ENCODE measurements at places on chromosomes 5 and 9.

GRCh38 chr5:122947372-122947771 is 89.2 kb downstream of the PPIC start:
- DNase-seq: no peak

GRCh38 chr5:543755-544674 is 19.8 kb upstream of the SLC9A3 start:
- no peak for DNase-seq

GRCh38 chr9:92422611-92423338 is 1.5 kb downstream of the OMD start:
- DNase-seq: no peak

DNA sequence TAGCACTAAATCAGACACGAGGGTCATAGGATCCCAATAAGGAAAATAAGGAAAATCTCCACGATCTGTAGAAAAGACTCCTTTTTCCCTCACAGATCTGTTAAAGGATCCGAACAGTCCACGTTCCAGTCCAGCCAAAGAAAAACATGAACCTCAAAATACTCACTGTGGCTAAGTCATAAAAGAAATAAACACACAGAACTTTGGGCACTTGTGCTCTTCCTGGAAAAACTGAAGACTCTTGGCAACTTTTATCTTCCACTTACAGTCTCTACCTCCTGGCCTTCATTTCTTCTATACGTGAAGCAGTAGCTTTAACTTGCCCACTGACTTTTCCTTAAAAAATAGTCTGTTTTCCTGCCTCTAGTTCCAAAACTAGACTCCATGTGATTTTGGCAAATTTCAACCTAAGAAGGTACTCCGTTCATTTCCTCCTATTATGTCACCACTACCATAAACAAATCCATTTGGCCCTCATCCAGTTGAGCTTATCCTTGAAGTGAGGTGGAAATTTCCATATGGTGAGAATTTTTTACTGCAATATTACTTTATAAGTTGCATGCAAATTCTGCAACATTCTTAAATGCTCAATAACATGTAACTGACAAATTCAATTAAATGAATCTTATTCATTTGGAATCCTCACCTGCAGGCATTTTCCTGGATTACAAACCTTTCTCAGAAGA is 5.3 kb upstream of the LHFPL2 start:
- no peak for DNase-seq

DNA sequence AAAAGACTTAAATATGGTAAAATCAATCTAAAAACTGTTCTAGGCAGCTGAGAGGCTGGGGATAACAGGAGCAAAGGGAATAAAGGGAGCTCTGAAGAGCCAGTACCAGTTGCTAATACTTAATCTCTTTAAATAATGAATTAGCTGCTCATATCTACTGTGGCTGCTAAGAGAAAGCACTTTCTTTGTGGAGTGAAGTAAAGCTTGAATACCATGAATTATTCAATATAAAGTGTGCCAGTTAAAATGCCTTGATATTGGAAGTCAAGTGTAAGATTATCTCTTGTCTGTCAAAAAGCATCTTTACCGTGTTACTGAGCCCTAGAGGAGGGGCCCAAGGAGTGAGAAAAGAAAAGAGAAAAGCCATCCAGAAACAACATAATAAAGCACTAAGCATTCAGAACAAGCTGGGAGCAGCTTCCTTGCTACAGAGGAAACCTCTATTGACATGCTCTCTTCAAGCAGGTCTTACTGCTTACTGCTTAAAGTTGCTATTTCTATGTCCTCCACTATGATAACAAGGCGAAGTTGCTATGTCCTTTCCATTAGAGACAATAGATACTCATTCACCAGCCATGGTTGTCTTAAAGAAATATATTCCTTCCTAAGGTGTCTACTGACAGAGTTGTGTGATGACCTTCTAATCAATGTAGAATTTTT is 297.4 kb downstream of the CETN3 start:
- DNase-seq: no peak

DNA sequence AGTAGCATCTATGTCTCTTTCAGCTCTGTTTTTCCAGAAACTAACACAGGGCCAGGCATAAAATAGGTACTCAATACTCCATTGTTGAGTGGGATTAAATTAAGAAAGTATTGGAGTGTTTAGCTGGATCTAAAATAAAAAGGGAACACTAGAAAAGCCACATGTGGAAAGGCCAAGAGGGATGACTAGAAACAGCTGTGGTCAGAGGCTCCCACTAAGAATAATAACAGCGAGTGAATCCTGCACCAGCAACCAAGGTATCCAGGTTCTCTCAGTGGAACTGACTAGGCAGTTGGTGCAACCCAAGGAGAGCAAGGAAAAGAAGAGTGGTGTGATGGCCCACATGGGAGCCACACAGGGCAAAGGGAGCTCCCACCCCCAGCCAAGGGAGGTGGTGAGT is 31.5 kb upstream of the RGMB start:
- DNase-seq: no peak

DNA sequence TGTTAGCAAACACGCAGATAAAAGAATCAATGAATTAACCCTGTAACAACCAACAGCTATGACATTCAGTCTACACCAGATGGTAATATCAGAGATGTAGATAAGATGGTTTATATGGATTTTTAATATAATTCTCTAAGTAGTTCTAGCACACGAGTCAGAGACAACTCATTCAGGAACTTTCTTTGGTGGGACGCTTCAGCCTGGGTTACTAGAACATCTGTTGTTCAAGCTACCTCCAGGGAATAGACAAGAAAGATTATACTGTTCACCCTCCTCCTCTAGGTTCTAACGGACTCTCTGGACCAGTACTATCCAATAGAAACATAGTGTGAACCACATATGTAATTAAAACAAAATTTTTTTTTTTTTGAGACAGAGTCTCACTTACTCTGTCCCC is 73.8 kb downstream of the RAPGEF1 start:
- no peak for DNase-seq

DNA sequence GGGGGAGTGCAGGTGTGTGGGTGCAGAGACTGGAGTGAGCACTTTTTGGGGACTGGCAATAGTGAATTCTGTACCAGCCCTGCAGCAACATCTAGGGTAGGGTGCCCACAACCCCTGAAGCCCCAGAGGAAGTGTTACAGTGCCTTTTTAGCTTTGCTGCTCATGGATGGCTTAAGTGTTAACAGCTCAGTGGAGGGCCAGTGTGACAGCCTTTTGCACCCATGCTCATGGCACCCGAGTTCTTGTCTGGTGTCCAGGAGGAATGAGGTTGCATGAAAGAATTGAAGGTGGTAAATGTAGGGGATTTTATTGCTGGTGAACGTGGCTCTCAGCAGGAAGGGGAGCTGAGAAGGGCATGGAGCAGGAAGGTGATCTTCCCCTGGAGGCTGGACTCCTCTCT is 107.3 kb downstream of the MRPL36 start:
- no peak for DNase-seq

DNA sequence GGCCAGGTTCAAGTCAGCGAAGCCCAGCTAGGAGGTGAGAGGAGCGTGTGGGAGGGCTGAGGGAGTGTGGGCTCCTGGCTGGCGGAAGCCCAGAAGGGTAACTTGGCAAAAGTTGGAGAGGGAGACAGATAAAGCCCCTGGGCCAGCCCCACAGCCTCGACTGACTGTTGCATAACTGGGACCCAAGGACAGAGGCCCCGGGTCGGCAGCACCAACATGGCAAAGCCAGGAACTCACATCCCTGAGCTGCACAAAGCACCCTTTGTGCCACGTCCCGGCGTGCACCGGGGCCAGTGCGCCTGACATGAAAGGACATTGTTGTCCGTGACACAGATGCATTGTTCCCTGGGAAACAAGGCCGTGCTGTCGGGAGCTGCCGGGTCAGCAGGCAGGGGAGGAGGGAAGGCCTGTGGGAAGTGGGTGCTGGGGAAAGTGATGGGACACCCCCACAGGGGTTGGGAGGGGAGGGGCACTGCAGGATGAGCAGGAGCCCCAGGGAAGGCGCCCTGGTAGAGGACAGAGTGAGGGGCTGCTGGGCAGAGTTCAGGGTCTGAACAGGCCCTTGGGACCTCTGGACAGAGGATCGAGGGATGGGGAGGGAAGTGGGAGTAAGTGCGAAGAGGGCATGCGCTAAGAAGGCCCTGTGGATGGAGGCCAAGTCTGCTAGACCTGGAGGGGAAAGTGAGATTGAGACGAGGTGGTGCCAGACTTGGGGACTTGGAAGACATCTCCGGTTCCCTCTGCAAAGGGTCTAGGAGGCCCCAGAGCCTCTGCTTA is 13.0 kb upstream of the DPM2 start:
- no peak for DNase-seq

- peak; percentile 91 for DNase-seq
These were observed 64.2 kb upstream of the CPEB4 start for GRCh38 chr5:173823721-173824567.

DNA sequence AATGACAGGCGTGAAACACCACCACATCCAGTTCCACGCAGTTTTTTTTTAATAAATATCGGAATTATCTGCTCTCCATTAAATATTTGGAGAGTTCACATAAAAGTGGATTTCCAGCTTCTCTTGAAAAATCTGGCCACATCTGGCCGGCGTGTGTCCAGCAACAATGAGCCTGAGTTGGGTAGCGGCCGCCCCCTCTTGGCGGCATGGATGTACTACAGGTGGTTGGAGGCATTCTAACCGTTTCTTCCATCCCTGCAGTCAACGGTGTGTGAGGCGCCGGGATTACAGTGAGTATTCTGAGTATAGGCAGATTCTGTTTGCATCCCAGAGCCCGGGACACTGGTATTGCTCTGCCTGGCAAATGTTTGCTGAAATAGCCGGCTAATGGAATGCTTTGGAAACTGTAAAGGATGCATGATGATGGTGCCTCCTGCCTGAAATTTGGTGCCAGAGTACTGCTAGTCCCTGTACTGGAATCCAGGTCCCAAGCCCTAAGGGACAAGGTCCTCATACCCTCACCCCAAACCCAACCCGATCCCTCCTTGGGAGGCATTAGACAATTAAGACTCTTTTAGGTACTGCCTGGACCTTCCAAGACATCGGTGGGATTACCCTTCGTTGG is 13.6 kb upstream of the GM2A start:
- DNase-seq: peak; percentile 74

DNA sequence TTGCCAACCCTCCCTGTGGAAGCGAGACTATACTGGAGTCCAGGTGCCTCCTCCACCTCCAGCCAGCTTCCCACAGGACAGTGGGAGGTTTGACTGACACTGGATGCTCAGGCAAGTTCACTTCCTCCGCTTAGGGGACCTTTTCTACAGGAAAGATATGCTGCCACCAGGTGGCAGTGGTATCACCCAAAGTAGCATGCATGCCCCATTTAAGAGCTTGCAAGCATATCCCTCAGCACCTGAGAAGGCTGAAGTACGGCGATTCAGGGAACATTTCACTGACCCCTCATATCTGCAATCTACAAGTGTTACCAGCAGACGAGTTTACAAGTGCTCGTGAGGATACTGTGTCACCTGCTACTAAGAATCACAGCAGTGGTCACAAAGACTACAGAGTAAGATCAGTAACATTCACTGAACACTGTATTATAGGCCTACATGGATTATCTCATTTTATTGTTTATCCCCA is 75.5 kb downstream of the KLHL3 start:
- peak; percentile 77 for DNase-seq

DNA sequence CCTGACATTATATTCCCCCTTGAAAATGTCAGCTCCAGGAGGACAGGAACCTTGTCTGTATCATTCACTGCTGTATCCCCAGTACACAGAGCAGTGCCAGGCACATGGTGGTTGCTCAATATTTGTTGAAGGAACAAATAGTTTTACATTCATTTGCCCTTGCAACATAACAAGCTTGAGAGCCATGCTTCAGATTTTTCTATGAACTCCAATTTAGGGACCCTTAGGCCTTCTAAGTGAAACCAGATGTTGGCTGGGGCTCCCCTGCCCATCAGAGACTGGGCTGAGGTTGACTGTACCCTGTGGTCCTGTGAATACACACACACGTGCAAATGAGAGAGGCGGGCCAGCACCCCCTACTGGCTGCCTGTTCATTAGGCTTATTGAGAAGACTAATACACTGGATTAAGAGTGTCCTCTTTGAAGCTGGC is 214.9 kb upstream of the WWC1 start:
- peak; percentile 35 for DNase-seq

GRCh38 chr9:123812984-123813383 is 116.9 kb downstream of the DENND1A start:
- DNase-seq: no peak

- DNase-seq: no peak
These were observed 188.0 kb upstream of the PIK3R1 start for GRCh38 chr5:68027519-68027918.

- DNase-seq: no peak
These were observed 207.3 kb upstream of the SGCD start for GRCh38 chr5:156119692-156120091.

GRCh38 chr5:93585041-93585766 is 2.2 kb downstream of the NR2F1 start:
- DNase-seq: no peak

DNA sequence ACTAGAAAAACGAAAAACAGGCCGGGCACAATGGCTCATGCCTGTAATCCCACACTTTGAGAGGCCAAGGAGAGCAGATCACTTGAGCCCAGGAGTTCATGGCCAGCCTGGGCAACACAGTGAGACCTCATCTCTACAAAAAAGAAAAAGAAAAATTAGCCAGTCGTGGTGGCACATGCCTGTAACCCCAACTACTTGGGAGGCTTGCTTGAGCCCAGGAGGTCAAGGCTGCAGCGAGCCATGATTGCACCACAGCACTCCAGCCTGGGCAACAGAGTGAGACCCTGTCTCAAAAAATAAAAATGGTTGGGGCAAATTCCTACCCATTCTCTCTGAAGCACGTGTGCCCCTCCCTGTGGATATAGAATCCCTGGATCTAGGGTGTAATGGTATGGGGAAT is 8.4 kb upstream of the CFAP157 start:
- no peak for DNase-seq

- no peak for DNase-seq
These were observed 68.0 kb downstream of the ZNF608 start for GRCh38 chr5:124678468-124678867.

DNA sequence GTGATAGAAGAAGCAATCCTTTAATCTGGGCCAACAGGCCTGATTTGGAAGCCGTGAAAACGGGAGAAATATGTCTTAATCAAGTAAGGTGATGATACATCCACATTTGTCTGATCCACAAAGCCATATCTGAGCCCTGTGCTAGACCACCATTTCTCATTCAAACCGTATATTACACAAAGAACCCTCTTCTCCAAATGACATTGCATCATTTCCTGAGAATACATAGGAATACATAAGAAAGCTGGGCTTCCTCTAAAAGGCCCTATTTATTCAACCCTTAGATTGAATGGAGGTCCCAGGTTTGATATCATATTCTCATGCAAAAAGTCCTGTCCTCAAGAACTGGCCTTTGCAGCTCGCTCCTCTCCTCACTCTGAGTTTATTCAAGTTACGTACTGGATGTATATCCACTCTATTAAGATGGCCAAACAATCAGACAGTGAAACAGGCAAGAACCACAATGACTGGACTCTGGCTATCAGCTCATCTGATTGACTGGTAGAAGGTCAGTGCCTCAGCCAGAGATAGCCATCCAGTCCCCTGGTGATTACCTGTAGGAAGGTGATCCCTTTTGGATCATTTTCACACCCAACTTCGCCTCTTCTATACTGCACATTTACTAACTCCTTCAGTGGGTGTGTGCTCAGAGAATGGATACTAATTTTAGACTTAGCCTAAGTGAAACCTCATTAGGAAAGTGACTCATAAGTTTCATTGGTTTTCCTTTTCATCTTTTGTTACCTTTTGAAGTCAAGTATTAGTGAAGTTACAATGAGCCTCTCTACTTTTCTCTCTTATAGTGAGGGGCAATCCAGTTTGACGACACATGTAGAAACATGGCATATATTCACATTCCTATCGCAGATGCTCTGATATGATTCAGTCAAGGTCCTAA is 167.6 kb upstream of the WWC1 start:
- DNase-seq: no peak

GRCh38 chr9:83636813-83637212 is 13.9 kb downstream of the IDNK start:
- no peak for DNase-seq

- DNase-seq: no peak
These were observed 21.6 kb downstream of the AMBP start for GRCh38 chr9:114056527-114056926.
